ENCODE measurements at places on chromosomes 1 and 21.

DNA sequence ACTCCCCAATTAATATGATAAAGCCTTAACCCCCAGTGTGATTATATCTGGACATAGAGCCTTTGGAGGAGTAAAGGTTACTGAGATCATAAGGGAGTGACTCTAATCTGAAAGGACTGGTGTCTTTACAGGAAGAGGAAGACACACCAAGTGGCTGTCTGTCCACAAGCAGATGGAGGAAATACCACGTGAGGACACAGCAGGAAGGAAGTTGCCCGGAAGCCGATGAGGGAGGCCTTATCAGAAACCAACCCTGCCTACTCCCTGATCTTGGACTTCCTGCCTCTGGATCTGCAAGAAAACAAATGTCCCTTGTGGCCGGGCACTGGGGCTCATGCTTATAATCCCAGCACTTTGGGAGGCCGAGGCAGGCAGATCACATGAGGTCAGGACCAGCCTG is 110.3 kb upstream of the CHRM3 start:
- no peak for DNase-seq

GRCh38 chr1:40153073-40153770 is 8.0 kb upstream of the RLF start:
- no peak for DNase-seq

DNA sequence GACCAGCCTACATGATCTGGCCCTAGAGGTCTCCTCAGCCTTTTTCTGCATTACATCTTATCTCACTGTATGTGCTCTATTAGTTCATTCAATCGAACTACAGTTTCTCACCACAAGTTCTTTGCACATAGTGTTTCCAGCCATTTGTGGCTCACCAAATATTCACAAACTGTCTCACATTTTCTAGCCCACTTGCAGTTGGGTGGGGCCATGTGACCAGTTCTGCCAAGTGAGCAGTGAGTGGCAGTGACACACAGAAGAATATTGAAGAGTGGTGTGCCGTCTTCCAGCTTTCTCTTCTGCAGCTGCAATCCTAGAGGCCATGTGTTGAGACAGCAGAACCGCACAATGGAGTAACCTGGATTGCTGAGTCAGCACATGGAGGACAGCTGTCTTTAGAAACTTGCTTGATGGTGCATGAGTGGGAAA is 103.2 kb upstream of the ZNF644 start:
- no peak for DNase-seq

- no peak for DNase-seq
These were observed 168.1 kb upstream of the CHRM3 start for GRCh38 chr1:239218301-239218700.

DNA sequence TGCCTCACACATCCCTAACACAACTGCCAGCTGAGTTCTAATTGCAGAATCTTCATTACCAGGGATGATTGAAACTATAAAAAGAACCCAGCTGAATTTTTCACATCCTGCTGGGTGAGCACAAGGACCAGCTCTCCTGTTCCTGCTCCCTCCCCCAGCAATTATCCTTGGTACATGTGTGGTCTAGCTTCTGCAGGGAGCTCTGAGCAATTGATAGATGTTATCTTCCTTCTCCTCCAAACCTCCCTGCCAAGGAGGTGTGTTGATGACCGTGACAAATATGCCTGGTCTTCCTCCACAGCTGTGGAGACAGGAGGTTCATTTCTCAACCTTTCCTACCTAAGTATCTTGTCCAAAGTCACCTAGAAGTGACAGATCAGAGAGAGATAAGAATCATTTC is 65.3 kb upstream of the MAN1A2 start:
- no peak for DNase-seq

- no peak for DNase-seq
These were observed 119.1 kb downstream of the ACTL8 start for GRCh38 chr1:17874231-17874630.

DNA sequence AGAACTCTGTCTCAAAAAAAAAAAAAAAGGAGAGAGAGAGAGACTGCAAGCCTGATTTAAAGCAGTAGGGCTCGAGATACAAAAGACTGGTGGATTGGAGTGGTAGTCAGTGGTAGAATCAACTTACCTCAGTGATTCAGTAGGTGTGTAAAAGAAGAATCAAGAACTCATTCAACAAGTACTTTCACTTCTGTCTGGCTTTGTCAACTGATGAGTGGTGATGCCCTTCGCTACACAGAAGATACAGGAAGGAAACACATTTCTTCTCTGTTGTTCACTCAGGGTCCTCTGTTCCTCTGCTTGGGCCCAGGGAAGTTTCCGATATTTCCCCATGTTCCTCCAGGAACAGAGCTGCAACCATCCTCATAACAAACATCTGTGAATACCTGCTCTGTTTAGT is 68.6 kb upstream of the COG2 start:
- DNase-seq, result no peak

GRCh38 chr1:175138579-175138978 is 54.0 kb downstream of the KIAA0040 start:
- DNase-seq, result no peak

All from type B pancreatic cell (in vitro differentiated cells).